ENCODE measurements at places on chromosomes 4 and X.

GRCh38 chrX:9501362-9501761, 36.5 kb downstream of the TBL1X start:
- no peak for DNase-seq

DNA sequence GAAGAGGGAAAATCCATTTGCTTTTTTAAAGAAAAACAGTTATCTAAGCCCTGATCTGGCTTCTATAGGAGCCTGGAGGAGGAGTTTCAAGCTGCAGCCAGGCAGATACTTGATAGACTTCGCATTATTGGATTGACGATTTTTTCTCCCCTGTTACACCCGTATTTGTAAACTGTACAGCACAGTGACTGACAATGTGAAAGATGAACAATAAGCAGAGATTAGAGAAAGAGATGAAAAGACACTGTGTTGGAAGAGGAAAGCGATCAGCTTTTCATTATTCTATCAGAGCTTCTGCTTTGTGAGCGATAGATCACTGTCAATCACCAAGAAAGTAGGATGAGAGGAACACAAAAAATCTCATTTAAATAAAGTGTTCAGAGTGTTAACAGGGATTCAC, 639.2 kb downstream of the TLL1 start:
- no peak for DNase-seq

- DNase-seq, result no peak
These were observed 2.2 kb downstream of the TMEM156 start for GRCh38 chr4:39029752-39030694.

DNA sequence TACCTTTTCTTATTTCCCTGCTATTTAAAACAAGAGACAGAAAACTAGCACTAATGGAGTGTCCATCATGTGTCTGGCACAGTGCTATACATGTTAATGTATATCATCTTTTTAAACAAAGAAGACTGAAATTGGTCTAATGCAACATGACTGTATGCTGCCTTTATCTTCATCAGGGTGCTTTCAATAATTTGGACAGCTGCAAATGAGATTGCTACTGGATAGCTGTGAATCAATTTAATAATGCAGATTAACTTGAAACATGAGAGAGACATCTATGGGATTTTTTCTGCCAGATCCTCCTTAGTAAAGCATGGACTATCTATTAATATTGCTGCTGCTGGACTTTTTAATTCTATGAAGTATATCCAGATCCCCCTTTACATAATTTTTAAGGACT, 255.3 kb upstream of the ATOH1 start:
- no peak for DNase-seq

DNA sequence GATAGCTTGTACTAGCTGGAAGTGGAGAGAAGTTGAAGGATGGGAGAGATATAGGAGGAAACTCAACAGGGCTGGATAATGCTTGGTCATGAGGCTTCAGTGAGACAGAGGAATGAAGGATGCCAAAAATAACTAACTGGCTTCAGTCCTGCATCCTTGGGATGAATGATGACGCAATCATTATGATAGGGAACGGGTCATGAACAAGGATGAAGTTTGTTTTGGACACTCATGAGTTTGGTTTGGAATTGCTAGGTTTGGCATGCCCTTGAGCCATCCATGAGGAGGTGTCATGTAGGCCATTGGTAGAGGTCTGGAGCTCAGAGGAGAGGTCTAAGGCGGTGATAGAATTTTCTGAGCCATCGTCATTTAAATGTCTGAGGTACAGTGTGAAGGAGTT, 160.0 kb upstream of the NHS start:
- no peak for DNase-seq

- no peak for DNase-seq
These were observed 24.8 kb downstream of the KLHL15 start for GRCh38 chrX:24002167-24002566.

DNA sequence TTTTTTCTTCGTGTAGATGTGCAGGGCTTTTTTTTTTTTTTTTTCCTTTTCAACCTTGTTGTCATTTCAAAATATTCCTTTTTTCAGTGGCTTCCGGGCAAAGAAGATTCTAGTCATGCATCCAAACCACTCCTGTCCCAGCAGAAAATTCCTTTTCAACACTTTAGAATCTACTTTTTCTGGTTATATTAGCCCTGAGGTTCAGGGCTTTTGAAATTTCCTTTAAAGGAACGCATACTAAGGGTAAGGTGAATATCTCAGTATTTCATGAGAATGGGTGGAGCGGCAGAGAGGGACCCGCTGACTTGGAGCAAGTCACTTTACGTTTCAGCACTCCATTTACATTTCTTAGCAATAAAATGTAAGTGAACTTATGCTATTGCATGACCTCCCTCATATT, 15.6 kb upstream of the TENM3 start:
- DNase-seq, result no peak

DNA sequence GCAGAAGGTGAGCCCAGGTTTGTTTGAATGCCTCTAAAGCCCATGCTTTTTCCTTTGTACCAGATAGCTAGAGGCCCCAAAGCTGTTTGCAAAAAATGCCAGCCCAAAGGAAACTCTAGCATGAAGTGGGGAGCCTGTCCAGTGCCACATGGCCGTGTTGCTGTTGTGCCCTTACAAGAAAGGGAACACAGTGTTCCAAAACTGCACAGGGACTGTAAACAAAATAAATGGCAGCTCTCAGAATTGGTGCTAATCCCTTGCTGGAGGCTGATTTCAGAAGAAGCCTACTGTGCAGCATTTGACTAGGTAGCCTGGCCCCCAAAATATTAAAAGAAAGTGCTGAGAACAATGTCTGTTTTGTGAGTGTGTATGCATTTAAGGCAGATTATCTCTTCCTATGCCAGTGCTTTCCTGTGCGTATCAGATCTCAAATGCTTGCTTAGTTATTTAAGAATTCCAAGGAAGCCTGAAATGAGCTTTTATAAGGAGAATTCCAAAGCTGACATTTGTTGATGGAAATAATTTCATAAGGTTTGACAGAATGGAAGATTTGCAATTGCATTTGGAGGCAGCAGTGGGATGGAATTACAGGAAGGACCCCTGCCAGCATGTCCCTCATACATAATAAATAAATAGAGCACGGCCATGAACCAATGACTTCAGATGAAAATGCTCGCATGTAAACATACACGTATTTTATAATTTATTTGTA, 115.7 kb downstream of the IRF2 start:
- DNase-seq, result no peak

DNA sequence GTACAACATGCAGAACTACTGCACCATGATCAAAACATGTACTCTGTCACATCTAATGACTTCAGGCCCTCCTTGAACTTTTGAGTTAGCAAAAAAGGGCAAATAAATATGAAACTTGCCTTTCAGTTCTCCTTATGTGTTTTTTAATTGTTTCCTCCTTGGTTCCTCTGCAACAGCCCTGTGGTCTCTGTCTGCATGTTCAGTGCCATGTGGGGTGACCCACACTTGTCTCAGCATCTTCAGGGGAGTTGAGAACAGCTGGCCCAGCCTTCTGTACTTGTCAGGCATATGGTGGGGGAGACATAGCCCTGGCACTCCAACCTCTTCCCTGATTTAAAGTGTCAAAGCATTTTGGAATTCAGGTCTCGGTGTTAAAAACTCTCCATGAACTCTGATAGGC, 188.0 kb upstream of the PGRMC2 start:
- DNase-seq, result no peak
